Brain microvascular endothelial cell (primary cell): ENCODE measurements at places on chromosomes 6 and 20.

DNA sequence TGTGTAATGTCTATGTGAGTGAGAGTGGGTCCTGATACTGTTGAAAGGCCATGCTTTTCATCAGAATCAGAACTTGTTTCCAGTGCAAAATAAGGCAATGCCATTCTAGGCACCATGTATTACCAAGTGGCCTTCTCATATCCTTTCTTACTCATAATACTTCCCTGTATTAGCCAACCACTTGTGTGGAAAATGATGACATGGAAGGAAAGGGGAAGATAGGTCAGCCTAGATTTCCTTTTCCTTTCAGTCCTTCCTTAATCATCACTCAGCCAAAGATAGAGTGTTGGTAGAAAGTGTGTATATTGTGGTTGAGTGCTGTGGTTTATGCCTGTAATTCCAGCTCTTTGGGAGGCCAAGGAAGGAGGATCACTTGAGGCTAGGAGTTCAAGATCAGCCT is 158.6 kb upstream of the PREP start:
- DNase-seq = no peak

- no peak for DNase-seq
These were observed 7.5 kb downstream of the F13A1 start for GRCh38 chr6:6312901-6313441.

DNA sequence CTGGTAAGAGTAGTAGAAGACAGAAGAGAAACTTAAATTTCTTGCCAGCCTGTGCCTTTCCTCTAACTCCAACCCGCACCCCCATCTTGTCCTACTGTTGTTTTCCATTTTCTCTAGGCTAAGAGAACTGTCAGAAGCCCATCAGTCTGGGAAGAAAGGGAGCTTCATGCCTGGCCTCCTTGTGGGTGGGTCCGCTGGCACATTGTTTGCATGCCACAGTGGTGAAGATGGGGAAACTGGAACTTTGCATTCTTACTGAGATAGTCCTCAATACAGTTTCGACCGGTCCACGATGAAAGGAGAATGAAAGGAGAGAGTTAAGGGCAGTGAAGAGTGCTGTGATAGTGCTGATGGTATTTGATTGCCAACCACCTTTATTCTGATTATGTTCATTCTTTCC is 103.1 kb downstream of the TCP11 start:
- no peak for DNase-seq

GRCh38 chr20:60482221-60483008 is 524.2 kb downstream of the CDH26 start:
- DNase-seq = no peak

DNA sequence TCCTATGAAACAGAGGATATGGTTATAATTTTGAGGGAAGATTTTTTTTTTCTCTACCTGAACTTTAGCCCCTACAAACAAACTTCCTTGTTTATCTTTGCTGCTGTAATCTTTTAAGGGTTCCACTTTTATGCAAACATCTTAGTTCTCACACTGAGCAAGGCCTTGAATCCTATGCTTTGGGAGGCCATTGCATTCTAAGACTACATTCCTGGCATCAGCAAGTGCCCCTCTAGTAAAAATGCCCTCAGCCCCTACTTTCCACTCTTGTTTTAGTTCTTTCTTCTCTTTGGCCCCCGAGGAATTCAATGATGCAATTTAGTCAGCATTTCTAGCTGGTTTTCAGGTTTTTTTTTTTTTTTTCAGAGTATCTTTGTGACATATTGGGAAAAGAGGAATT is 8.1 kb upstream of the AHI1 start:
- DNase-seq = no peak

DNA sequence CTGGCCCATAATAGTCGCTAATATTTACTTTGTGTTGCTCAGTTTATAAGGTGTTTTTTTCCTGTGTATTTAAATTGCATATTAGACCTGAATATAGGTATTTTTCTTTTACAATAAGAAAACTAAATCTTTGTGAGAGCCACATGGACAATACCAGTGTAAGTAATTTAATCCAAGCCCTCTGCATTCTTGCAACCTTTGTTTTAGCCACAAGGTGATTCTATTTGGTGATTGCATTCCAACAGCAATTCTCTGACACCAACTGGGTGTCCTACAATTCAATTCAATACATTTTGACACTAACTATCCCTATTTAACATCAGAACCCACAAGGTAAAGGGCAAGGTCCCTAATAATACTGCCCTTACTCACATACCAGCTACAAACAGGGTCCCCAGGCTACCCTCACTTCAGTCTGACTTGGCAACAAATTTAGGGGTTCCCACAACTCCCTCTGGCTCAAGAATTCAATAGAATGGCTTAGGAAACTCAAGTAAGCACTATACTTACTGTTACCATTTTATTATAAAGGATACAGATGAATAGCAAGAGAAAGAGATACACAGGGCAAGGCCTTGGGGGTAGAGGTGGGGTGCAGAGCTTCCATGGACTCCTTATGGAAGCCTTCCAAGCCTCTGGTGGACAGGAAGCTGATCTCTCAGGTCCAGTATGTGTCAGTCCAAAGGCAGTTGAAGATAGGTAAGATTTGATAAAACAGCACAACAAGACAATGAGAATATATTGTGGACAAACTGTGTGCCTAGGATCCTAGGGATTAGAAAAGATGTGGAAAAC is 169.3 kb downstream of the CD83 start:
- no peak for DNase-seq

- no peak for DNase-seq
These were observed 15.3 kb upstream of the ANGPT4 start for GRCh38 chr20:931401-931800.

GRCh38 chr6:109523478-109523877 is 40.5 kb upstream of the ZBTB24 start:
- DNase-seq = peak; percentile 44

DNA sequence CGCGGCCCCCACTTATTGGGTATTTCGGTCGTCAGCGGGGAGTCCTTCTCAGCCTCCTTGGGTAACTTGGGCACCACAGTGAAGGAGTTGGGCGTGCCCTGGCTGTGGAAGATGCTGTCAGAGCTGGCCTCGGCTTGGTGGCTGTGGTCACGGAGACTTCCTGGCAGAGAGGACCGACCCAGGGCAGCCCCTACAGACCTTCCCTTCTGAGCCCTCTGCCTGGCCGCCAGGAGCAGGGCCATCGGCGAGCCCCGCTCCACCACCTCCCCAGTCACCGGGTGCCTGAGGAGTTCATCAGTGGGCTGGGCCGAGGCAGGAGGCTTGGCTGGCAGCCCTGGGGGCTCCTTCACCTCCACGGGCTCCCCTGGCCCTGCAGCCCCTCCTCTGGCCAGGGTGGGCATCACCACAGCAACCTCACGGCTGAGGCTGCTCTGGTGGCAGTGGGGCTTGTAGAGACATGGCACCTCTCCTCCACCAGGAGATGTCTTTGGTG is 37.2 kb downstream of the C6orf132 start:
- DNase-seq = no peak

- peak; percentile 24 for DNase-seq
These were observed 781.0 kb upstream of the ADGRB3 start for GRCh38 chr6:67854098-67854497.

- no peak for DNase-seq
These were observed 95.4 kb upstream of the PDE10A start for GRCh38 chr6:165758441-165758840.

DNA sequence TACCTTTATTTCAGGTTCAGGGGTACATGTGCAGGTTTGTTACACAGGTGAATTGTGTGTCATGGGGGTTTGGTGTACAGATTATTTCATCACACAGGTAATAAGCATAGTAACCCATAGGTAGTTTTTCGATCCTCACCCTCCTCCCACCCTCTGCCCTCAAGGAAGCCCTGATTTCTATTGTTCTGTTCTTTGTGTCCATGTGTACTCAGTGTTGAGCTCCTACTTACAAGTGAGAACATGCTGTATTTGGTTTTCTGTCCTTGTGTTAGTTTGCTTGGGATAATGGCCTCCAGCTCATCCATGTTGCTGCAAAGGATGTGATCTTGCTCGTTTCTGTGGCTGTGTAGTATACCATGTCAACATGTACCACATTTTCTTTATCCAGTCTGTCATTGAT is 66.0 kb downstream of the STK4 start:
- DNase-seq = no peak

GRCh38 chr20:38985060-38985459 is 22.9 kb downstream of the DHX35 start:
- no peak for DNase-seq

DNA sequence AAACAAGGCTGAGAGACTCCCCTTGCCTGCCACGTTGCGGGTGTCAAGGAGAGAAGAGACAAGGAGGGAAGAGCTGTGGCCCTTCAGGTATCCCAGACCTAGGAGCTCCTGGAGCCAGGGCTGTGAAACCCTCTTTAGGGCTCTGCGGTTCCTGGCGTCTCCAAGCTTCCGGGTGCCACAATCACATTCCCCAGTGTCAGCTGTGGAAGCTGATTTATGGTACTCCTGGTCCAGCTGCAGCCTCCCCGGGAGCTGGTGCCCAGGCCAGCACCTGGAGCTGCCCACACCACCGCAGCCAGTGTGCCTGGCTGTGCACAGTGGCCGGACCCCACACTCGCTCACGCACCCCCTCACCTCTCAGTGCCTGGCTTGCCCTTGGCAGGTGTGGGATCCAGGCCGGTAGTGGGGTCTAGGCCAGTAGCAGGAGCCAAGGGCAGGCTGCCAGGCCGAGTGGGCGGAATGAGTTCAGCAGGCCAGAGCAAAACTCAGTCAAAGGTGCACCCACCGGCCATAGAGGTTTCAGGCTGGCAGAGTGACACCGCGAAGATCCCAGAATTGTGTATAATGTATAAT is 58.9 kb upstream of the L3MBTL3 start:
- DNase-seq = no peak

GRCh38 chr6:150029749-150030148 is 4.4 kb upstream of the RAET1L start:
- no peak for DNase-seq

DNA sequence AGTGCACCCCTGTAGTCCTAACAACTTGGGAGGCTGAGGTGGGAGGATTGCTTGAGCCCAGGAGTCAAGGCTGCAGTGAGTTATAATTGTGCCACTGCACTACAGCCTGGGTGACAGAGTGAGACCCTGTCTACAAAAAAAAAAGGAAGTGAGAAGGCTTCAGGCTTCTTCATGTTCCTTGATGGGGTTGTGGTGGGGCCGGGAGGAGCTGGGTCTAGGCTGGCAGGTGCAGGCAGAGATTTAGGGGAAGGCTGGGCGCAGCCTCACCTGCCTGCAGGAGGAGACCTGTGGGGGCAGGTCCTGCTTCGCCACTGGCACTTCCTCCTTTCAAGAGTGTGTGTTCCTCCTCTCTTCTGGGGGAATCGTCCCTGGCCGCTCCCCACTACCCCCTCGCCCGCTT is 63.9 kb downstream of the CHMP4B start:
- DNase-seq = no peak

- DNase-seq = no peak
These were observed 53.2 kb upstream of the PLEKHG1 start for GRCh38 chr6:150546457-150546856.

GRCh38 chr6:12751694-12752325 is 35.2 kb downstream of the PHACTR1 start:
- DNase-seq = peak; percentile 60

DNA sequence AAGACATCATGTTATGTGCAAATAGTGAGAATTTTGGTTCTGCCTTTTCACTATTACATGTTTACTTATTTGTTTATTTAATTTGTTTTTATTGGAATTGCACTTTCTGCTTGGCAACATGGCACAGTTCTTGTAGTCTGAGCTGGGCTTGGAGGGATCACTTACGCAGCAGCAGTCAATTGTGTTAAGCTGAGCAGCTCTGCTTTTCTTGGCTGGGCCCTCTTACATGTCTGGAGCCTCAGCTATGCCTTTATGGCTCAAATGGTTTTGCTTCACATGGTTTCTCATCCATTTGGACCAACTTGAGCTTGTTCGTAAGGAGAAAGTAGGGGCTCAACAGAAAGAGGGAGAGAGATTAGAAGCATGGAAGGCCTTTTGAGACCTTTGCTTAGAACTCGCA is 327.5 kb upstream of the EPHA7 start:
- no peak for DNase-seq

DNA sequence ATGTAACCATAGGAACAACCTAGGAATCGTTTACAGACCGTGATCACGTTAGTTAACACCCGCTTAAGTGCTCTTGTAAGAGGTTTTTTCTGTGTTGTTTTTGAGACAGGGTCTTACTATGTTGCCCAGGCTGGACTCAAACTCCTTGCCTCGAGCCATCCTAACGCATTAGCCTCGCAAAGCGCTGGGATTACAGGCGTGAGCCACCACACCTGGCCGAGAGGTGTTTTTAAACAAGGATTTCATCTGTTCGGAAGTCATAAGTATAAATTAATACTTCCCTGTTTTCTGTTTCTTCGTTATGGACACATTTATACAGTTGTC is 727 bp downstream of the MRS2 start:
- DNase-seq = no peak

DNA sequence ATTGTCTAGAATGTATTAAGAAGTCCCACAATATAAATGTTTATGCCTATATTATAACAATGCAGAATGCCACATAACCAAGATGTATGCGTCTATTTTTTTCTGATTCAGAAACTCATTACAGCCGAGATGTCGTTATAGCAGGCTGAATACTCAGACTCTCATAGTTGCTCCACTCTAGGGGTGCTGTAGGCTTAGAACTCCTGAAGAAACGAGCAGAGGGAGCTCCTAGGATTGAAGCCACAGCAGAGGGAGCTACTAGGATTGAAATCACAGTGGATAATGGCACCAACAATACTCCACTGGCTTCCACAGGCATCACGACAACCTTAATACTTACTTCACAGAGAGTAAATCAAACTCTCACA is 208.9 kb downstream of the KIF16B start:
- DNase-seq = no peak

DNA sequence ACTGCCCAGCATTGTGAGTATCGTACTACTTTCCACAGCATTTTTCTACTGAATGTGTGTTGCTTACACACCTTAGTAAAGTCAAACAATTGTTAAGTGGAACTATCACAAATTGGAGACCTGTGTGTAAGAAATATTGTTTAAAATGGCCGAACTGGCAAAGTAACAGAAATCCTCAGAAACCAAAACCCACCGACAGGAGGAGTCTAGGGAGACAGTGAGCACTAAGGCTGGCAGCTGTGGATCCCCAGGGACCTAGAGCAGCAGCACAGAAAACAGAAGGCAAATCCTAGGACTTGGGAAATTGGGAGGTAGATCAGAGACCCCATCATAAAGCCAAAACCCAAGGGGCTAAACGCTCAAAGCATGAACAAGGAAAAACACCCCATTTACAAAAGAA is 69.9 kb downstream of the SESN1 start:
- peak; percentile 38 for DNase-seq

DNA sequence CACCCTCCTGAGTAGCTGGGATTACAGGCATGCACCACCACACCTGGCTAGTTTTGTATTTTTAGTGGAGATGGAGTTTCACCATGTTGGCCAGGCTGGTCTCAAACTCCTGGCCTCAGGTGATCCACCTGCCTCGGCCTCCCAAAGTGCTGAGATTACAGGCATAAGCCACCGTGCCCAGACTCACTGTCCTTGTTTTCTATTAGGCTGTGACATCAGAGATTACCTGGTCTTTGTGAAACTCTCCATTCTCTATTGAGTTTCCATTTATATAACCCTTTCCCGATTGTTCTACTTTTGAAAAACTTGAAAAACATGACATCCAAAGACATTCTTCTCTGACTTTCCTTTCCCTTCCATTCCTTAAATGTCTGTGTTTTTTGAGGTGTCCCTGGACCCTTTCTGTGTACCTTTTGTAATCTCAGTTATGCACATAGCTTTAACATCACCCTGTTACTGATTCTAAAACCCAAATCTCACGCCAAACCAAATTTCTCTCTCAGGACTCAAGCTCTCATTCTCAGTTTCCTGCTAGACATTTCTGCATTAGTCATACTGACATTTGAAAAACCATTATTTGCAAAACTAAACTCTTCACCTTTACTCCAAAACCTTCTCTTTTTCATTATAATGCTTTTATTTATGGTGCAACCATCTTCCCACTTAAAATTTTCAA is 137.0 kb downstream of the KHDC1L start:
- DNase-seq = no peak

- DNase-seq = no peak
These were observed 16.2 kb upstream of the MRPS18A start for GRCh38 chr6:43703512-43704429.
